ENCODE measurements at places on chromosomes 7 and 10. TPM values are rescaled to one million over a fixed set of nuclear protein-coding genes. Genes with fewer than 3 reads are reported as not detected.
A peak's percentile ranks its signal among the peaks of the same experiment; 100 is the strongest.

CD36 gene
- polyA plus RNA-seq: 586 TPM

IGF2BP3 gene
- 0.16 TPM for polyA plus RNA-seq

ELAPOR2 gene
- polyA plus RNA-seq: 1.8 TPM

AS3MT gene
- 6.6 TPM for polyA plus RNA-seq

PURB gene
- polyA plus RNA-seq: 7.7 TPM

ITGA8 gene
- polyA plus RNA-seq: 1.6 TPM

NCF1 gene
- polyA plus RNA-seq: 1.4 TPM

AEBP1 gene
- 18.0 TPM for polyA plus RNA-seq

CNPY1 gene
- polyA plus RNA-seq: not detected

ABHD11 gene
- 26.8 TPM for polyA plus RNA-seq

ANXA7 gene
- polyA plus RNA-seq: 69.7 TPM

DCLRE1A gene
- polyA plus RNA-seq: 3.3 TPM

UPK3B gene
- polyA plus RNA-seq: 0.09 TPM

SPACDR gene
- 0.93 TPM for polyA plus RNA-seq

WDR86 gene
- 0.22 TPM for polyA plus RNA-seq

GRCh38 chr7:12741951-12742575, 54.6 kb downstream of the ARL4A start:
- no peaks in the 10 kb centered on the region for H3K27me3 ChIP-seq
- no peak overlapping the region for H3K4me3 ChIP-seq
- DNase-seq: no peak
- no peaks in the 10 kb centered on the region for H3K36me3 ChIP-seq

GRCh38 chr10:53387562-53387961, 615.0 kb upstream of the MBL2 start:
- no peaks in the 10 kb centered on the region for H3K36me3 ChIP-seq
- H3K27ac ChIP-seq: no peak overlapping the region
- H3K4me1 ChIP-seq: no peaks in the 10 kb centered on the region
- no peak overlapping the region for H3K4me3 ChIP-seq
- H3K27me3 ChIP-seq: no peaks in the 10 kb centered on the region
- no peak for DNase-seq

DNA sequence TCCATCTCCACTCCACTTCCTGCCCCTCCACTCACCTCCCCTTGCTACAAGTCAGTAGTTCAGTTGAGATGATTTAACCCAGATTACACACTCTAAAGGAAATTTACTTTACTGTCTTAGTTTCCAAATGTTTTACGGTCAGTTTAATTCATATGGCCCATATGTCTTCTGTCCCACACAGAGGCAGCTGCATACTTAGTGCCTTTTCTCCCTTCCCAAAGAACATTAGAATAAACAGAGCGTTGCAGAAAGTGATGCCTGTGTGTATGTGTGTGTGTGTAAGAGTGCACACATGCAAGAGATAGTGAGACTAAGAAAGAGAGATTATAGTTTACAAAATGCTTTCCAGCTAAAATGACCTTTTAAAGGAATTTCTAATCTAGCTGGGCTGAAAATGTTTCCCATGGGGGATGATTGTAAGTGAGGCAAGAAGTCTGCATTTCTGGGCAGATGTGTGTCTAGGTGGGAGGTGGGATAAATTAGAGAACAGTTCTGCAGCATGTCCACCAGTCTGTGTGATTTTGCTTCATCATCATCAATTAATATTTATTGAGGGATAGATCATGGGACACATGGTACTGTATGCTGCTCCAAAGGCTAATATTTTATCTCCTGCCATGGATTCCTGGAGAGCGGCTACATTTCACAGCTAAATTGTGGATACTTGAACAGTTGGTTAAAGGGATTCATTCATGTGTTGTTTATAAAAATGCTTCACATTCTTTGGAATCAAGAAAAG, 81.5 kb downstream of the NXPH1 start:
- H3K27me3 ChIP-seq: no peaks in the 10 kb centered on the region
- H3K4me3 ChIP-seq: no peak overlapping the region
- DNase-seq: no peak
- H3K27ac ChIP-seq: no peak overlapping the region
- no peaks in the 10 kb centered on the region for H3K36me3 ChIP-seq

- H3K36me3 ChIP-seq: no peaks in the 10 kb centered on the region
- H3K4me1 ChIP-seq: peaks cover 10% of the 10 kb centered on the region
- DNase-seq: no peak
Observed at GRCh38 chr7:157432541-157432956, 95.7 kb downstream of the DNAJB6 start.

DNA sequence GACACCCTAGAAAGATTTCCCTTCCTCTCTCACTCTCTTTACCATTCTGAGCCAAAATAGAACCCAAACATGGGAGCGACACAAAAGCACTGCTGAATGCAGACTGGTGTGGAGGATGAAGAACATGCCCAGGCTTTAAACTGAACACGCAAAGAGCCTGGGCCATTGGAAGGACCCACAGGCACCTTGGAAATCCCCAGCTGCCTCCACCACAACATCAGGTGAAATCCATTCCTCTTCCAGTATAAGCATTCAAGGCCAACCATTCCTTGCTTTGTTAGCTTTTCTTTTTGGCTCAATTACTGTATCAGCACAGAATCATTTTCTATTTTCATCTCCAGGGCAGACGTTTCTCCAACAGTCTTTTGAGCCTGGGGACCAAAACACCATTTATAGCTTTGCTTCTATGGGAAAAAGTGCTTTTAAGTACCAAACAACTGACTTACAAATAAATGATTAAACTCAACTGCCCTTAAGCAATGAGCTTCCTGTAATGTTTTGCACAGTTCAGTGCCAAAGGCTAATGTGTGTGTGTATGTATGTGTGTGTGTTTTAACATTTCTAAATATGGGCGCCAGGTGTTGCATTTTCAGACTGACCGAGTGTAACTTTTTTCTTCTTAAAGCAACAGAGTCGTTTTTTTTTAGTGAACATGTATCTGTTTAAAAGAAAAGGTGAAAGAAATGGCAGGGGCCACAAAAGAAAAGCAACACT, 16.2 kb upstream of the BLNK start:
- no peaks in the 10 kb centered on the region for H3K36me3 ChIP-seq
- peaks cover 25% of the 10 kb centered on the region for H3K27me3 ChIP-seq
- DNase-seq: no peak
- peaks cover 4% of the 10 kb centered on the region for H3K4me1 ChIP-seq
- no peak overlapping the region for H3K27ac ChIP-seq

GRCh38 chr7:24831240-24831639, 74.0 kb upstream of the GSDME start:
- no peaks in the 10 kb centered on the region for H3K36me3 ChIP-seq
- no peak overlapping the region for H3K4me3 ChIP-seq
- DNase-seq: no peak
- no peaks in the 10 kb centered on the region for H3K27me3 ChIP-seq

- no peaks in the 10 kb centered on the region for H3K27me3 ChIP-seq
- no peak overlapping the region for H3K4me3 ChIP-seq
- peaks cover 3% of the 10 kb centered on the region for H3K4me1 ChIP-seq
- DNase-seq: no peak
- H3K36me3 ChIP-seq: no peaks in the 10 kb centered on the region
Observed at GRCh38 chr7:21984042-21984441, 38.3 kb upstream of the CDCA7L start.

- no peak overlapping the region for H3K4me3 ChIP-seq
- no peak overlapping the region for H3K27ac ChIP-seq
- peak; percentile 65 for DNase-seq
- peaks cover 7% of the 10 kb centered on the region for H3K4me1 ChIP-seq
Observed at GRCh38 chr7:47088329-47089067, 493.4 kb downstream of the TNS3 start.

DNA sequence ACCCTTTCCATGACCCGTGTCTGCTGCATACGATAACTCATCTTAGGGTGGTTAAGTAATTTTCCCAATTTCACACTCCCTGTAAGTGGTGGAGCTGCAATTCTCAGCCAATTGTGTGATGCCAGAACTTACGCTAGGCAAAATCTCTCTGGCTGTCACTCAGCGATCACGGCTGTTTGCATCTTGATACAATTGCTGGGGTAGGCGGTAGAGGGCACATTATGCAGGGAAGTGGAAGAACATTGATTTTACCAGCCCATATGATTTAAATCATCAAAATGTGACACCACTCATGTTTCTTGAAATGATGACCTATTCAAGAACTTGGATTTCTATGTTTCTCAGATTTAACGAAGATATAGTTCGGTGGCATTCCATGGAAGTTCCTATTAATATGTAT, 108.7 kb upstream of the ADARB2 start:
- H3K27ac ChIP-seq: no peak overlapping the region
- no peaks in the 10 kb centered on the region for H3K27me3 ChIP-seq
- no peak for DNase-seq
- no peaks in the 10 kb centered on the region for H3K4me1 ChIP-seq

DNA sequence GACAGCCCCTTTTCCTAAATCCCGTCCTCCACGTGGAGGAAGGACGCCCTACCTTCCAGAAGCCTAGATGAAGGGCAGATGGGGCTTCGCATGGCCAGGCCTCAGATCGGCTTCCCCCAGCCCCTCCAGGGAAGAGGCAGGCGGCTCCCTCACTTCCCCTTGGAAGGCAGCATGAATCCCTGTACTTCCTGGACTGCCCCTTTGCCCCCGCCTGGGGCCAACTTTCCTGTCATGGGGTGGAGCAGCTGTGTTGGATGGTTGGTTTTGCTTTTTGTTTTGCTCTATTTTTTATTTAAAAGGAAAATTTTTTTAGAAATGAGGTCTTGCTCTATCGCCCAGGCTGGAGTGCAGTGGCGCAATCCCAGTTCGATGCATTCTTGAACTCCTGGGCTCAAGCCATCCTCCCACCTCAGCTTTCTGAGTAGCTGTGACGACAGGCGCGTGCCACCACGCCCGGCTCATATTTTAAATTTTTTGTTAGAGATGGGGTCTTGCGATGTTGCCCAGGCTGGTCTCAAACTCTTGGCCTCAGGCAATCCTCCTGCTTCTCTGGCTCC, 27.2 kb downstream of the GTF2IRD1 start:
- H3K4me1 ChIP-seq: peaks cover 53% of the 10 kb centered on the region
- H3K27ac ChIP-seq: peak overlapping the region; percentile 87
- H3K27me3 ChIP-seq: no peaks in the 10 kb centered on the region
- DNase-seq: peak; percentile 36

DNA sequence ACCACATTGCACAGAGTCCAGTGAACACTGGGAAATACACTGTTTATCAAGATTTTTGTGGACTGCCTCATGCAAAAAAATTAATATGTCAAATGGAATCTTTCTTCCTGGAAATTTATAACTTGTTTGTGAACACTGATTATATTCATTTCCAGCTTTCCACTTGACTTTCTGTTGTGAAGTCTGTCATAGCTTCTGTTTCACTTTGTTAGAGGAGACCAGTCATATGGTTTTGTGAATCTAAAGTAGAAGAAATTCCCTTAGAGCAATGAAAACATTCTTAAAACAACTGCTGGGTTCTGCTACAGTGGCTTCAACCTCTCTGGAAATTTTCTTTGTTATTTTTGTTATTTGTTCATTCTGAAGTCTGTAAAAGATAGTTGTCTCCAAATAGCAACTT, 349.5 kb upstream of the NFE2L3 start:
- no peaks in the 10 kb centered on the region for H3K27me3 ChIP-seq
- H3K27ac ChIP-seq: no peak overlapping the region
- H3K4me1 ChIP-seq: no peaks in the 10 kb centered on the region
- no peaks in the 10 kb centered on the region for H3K36me3 ChIP-seq

- peak overlapping the region; percentile 6 for H3K4me3 ChIP-seq
- H3K27ac ChIP-seq: peak overlapping the region; percentile 76
- no peaks in the 10 kb centered on the region for H3K27me3 ChIP-seq
- H3K4me1 ChIP-seq: peaks cover 18% of the 10 kb centered on the region
- DNase-seq: no peak
Observed at GRCh38 chr10:119222966-119223386, 15.6 kb downstream of the GRK5 start.

DNA sequence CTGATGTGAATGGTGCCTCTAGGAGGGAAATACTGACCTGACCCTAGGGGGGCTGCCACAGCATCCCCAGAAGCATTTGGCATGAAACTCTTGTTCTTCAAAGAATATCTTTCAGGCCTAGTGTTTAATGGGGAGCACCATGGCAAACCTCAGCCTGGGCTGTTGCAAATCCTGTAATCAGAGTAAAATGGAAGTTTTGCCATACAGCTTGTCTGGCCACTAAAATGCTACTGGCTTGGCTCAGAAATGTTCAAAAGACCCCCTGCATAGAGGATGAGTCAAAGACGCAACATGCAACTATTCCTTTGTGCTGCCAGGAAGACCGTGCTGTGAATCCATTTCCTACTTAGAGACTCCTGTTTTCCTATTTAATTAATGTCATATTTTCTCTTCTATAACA, 26.7 kb downstream of the HECW1 start:
- H3K27me3 ChIP-seq: peaks cover 18% of the 10 kb centered on the region
- H3K27ac ChIP-seq: no peak overlapping the region

GRCh38 chr7:14902589-14903067, at the start of gene DGKB:
Gene DGKB (minus strand): TSS chr7:14902751.
- no peak within 1 kb of the TSS for H3K27ac ChIP-seq
- H3K4me1 ChIP-seq: no peaks in the 10 kb centered on the region
- peak; percentile 19 for DNase-seq
- peak within 1 kb of the TSS; percentile 25 for H3K4me3 ChIP-seq
- no peaks in the 10 kb centered on the region for H3K27me3 ChIP-seq

- H3K27ac ChIP-seq: peak within 1 kb of the TSS; percentile 84
- peaks cover 30% of the 10 kb centered on the region for H3K4me1 ChIP-seq
- H3K36me3 ChIP-seq: no peaks in the 10 kb centered on the region
- H3K4me3 ChIP-seq: peak within 1 kb of the TSS; percentile 51
Observed at GRCh38 chr10:98267894-98268693, at the start of gene LOXL4. Gene LOXL4 (minus strand): TSS chr10:98268194. CDS start chr10:98263019, 5,175 bp downstream.

GRCh38 chr7:154791611-154792010, 211.3 kb downstream of the PAXIP1 start:
- H3K4me1 ChIP-seq: no peaks in the 10 kb centered on the region
- peaks cover 56% of the 10 kb centered on the region for H3K27me3 ChIP-seq
- no peak overlapping the region for H3K4me3 ChIP-seq
- H3K36me3 ChIP-seq: no peaks in the 10 kb centered on the region

- no peak overlapping the region for H3K27ac ChIP-seq
- H3K27me3 ChIP-seq: no peaks in the 10 kb centered on the region
- no peak overlapping the region for H3K4me3 ChIP-seq
- H3K4me1 ChIP-seq: no peaks in the 10 kb centered on the region
- H3K36me3 ChIP-seq: no peaks in the 10 kb centered on the region
- DNase-seq: no peak
Observed at GRCh38 chr10:106479636-106480035, 684.9 kb downstream of the SORCS1 start.

DNA sequence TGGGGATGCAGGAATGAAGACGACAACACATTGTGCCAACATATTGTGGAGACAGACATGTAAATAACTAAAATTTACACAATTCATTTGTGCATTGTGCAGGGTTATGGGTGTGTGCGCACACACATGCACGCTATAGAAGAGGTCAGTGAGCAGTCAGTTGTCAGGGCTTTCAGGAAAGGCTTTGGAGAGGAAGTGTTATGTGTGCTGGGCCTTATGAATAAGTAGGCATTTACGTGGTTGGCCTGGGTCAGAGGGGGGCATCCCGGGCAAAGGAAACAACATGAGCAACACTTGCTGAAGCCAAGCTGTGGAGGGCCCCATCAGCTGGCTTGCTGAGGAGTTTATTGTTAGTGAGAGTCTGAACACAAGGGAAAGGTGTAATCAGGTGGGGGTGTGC, 4.1 kb downstream of the PRXL2A start:
- no peak overlapping the region for H3K4me3 ChIP-seq
- DNase-seq: no peak

- no peak for DNase-seq
- no peak overlapping the region for H3K4me3 ChIP-seq
- H3K4me1 ChIP-seq: no peaks in the 10 kb centered on the region
- no peak overlapping the region for H3K27ac ChIP-seq
- peaks cover 6% of the 10 kb centered on the region for H3K36me3 ChIP-seq
Observed at GRCh38 chr7:50336894-50337703, 32.6 kb downstream of the IKZF1 start.

Data from heart right ventricle (tissue), 16 donors.